CD4-positive, alpha-beta T cell treated with Interleukin-4 for 4 hours (primary cell): ENCODE measurements at places on chromosomes 12 and 14.
A peak's percentile ranks its signal among the peaks of the same experiment; 100 is the strongest.

GRCh38 chr14:68501614-68502052 lies 291.2 kb downstream of the ZFP36L1 start:
- DNase-seq = no peak

GRCh38 chr12:20089077-20089476 lies 279.3 kb upstream of the PDE3A start:
- no peak for DNase-seq

GRCh38 chr12:9731393-9731792 lies 1.5 kb downstream of the CLECL1 start:
- no peak for DNase-seq

DNA sequence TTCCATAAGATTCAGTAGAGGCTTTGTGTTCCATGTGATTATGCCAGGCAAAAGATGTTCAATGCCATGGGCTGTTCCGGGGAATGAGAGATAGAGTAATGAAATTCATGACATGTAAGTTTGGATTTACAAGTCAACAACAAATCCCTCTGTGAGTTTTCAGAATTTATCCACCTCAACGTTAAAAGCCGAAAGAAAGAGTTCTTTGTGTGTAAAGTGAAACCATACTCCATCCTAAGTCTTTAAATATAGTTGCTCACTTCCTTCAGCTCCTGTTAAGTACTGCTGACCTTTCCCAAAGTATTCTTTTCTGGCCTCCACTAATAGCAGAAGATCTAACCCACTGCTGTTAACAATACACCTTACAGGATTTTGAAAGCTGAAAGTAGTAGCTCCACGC lies 190.0 kb downstream of the TMX1 start:
- DNase-seq = no peak

DNA sequence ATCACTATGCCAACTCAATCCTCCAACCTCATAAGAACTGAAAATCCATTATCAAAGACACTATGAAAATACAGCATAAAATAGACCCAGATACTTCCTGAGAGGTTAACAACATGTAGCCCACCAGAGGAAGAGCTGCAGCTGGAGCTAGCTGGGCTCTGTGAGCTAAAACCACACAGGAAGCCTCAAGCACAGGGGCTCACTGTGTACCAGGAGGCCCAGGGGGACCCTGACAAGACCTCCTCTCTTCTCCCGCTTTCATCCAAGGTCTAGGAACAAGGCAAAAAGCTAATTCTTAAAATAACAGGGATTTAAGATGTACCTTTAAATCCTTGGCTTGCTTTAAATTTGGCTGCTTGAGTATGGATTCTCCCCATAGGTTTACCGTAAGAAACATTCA lies 53.6 kb downstream of the EIF2S3B start:
- DNase-seq = peak; percentile 55

DNA sequence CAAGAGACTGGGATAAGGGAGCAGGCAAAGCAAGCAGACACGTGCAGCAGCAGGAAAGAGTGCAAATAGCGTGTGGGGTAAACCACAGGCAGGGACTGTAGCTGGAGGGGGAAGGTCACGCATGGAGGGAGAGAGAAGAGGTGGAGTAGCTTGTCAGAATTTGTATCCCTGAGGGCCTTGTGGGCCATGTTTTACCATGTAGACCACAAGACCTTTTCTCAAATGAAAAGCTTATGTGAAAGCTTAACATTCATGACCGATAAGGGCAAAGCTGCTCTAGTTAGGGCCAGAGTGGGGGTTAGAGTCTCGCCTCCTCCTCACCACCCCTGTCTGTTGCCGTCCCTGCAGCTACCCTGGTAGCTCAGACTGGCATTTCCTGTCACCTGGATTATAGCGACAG lies 152.9 kb upstream of the E2F7 start:
- DNase-seq = no peak

DNA sequence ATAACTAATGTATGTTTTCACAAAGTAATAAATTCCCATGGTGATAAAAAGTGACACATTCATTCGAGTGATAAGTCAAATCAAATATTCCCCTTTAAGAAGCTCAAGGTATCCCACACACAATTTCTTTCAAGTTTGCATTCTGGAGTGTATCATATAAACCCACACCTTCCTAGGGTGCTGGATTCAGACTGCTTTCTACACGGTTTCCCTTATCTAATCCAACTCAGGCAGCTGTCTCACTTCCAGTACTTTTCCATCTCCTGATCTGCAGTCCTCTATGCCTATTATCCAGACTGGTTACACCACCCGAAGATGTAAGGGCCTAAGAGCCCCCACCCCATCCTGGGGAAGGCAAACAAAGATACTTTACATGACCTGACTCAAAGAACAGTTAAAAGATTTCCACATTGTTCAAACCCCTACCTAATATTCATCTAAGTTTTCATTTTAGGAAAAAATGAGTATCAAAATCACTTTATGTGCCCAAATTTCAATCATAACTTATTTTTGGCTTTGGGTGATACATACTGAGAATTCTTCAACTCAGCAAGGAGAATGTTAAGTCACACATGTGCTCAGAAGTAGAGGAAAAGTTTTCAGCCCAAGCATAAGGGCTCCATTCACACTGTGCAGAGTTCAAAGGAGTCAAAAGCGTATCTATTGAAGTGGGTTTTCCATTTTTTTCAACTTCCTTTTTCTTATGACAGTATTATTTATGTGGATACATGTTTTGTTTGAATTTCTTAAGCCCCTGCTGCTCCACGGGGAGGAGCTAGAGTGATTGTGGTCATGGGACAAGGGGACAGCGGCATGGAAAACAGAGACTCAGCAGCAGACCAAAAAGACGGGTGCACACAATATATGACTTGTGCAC lies 41.8 kb downstream of the CORO1C start:
- DNase-seq = peak; percentile 33

- DNase-seq = peak; percentile 68
Observed at GRCh38 chr12:14367040-14367661, 1.7 kb downstream of the ATF7IP start.

DNA sequence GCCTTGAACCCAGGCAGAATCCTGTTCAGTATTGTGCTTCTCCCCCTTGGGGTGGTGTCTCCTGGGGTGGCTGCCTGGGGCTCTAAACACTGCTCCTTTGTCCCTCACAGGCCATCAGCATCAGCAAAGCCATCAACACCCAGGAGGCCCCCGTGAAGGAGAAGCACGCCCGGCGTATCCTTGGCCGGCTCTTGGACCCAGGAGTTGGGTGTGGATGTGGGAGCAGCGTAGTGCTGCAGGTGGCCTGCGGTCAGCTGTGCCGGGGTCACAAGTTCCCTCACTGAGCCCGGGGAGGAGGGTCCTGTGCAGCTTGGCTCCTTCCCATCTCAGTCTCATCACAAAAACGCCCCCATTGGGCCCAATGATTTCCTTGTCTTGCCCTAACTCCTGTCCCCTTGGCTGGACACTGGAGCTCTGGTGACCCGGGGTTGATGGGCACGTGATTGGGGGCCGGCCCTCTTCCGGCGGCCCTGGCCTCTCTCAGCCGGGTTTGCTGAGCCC lies 12.7 kb downstream of the HIP1R start:
- no peak for DNase-seq

DNA sequence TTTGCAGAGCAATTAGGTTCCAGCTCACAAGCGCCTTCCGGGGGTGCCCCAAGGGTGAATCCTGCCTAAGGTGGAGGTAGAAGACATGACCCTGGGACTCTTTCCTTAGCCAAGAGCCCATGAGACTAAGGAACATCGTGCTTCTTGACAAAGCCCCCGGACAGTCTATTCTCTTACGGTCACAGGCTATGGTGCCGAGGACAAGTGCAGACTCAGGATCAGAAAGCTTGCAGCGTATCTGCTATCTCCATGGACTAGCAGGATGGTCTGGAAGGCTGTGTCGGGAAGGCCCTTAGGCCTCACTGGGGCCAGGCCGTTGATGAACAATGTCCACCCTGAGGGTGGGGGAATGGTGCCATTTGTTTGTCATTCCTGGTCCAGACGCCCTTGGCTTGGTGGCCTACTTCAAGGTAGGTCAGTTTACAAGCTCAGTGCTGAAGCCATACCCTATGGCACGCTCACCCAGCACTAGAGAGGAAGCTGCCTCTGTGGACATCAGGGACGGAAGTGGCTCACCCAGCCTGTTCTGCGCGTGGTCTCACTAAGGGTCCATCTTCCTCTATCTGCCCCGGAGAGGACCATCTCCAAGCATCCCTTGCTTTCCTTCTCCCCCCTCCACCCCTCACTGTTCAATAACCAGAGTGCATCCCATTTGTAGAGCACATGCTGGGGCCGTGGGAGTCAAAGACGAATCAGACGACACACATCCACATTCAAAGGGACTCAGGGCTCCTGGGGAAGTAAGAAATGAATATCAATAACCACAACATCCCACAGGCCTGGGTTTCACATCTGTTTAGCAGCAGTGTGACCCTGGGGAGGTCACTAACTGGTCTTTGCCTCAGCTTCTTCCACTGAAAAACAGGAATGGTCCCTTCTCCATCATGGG lies 45.0 kb upstream of the IQSEC3 start:
- no peak for DNase-seq
